HEK293T (cell line): ENCODE measurements at places on chromosomes 7 and 10.

DNA sequence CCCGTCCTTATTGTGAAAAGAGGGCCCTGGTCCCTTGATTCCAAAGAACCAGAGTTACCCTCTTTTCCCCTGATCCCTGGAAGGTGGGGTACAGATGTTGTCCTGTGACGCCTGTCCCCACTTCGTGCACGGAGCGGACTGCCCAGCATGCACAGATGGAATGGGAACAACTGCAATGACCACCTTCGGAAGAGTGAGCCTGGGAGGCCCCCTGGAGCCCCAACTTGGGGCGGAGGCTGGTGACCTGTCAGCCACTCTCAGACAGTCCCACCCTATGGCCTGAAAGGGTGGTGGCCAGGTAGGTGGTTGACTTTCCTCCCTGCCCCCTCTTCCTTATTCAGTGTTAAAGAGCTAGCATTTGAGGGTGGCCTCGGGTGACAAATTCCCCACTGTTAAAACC, 196.6 kb upstream of the GALNT17 start:
- DNase-seq: no peak

DNA sequence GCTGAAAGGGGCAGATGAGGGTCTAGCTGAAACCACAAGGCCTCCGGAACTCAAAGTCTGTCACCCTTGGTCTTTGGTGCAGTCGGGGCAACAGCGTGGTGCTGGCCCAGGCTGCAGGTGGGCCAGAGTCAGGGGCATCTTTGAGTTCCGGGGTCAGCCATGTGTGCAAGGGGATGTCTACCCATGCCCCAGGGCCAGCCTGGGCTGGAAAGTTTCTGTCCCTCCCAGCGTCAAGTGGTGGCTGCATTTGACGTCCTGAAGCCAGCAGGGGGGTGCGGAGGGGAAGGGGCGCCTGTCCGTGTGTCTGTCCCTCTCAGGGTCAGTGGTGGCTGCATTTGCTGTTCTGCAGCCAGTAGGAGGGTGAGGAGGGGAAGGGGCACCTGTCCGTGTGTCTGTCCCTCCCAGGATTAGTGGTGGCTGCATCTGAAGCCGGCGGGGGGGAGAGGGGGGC, 638 bp downstream of the BRAT1 start:
- DNase-seq: no peak

- no peak for DNase-seq
Measured at GRCh38 chr10:118842843-118843624, 88.3 kb upstream of the CACUL1 start.

DNA sequence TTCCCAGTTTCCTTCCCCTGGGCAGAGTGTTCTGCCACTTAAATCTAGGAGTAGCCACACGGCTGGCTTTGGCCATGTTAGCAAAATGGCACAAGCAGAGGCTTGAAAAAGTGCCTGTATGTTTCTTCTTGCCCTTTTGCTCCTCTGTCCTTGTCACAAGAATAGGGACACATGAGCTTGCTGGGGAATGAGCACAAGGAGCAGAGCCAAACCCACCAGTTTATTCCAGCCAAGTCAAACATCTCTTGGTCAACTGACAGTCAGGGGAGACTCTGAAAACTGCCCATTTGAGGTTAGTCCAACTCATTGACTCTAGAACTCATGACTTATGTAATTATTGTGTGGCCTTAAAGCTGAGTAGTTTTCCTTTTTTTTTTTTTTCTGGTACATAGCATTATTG, 739.7 kb upstream of the FZD8 start:
- DNase-seq: no peak

DNA sequence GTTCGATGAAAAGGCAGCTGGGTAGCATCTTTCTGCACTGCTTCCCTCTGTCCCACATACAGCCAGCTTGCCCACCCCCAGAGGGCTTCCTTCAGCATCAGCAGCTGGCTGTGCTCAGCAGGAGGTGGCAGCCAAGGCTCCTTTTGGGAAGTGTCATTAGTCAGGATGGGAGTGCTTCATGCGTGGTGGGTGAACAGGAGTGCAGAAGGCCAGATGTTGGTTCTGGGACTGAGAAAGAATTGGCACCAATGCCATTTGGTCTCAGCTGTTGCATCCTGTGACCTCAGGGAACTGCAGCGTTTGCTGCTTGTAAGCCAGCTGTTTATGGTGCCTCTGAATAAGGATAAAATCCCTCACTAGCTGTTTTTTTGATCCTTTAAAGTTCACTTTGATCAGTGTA, 131.1 kb upstream of the SORCS3 start:
- DNase-seq: no peak

GRCh38 chr10:94361171-94361794, 1.5 kb downstream of the NOC3L start:
- DNase-seq: no peak

- DNase-seq: no peak
Measured at GRCh38 chr7:52555805-52556204, 479.6 kb upstream of the POM121L12 start.

GRCh38 chr10:131536676-131537075, 225.2 kb upstream of the TCERG1L start:
- DNase-seq: no peak

- no peak for DNase-seq
Measured at GRCh38 chr10:86931872-86932271, 25.5 kb downstream of the MMRN2 start.

- no peak for DNase-seq
Measured at GRCh38 chr10:74120911-74121310, 29.7 kb downstream of the AP3M1 start.

GRCh38 chr10:95451568-95452524, 109.3 kb downstream of the SORBS1 start:
- DNase-seq: no peak

GRCh38 chr7:31066516-31067130, 14.5 kb downstream of the ADCYAP1R1 start:
- no peak for DNase-seq

DNA sequence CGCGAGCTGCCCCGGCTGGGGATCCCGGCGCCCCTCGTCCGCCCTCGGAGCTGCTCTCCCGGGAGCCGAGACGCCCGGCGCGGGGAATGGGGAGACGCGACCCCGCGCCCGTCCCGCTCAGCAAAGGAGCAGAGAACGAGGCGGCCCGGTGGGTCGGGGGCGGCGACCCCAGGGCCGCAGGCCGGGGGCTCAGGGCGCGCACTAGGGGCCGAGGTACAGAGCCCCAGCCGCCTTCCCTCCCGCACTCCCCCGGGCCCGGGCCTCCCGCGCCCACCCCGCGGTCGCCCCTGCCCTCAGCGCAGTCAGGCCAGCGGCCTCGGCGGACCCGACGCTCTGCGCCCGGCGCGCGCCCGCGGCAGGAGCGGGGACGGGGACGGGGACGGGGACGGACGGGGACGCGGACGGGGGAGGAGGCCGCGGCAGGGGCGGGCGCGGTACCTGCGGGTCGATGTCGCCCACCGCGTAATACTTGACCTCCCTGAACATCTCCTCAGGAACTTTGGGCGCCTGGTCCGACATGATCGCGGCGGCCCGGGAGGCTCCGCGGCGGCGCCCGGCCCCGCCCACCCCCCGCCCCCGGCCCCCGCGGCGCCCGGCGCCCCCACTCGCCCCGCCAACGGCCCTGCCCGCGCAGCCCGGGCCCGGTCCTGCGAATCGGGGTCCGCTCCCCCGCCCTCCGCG, 373 bp downstream of the PAXIP1 start:
- peak; percentile 70 for DNase-seq

- DNase-seq: no peak
Measured at GRCh38 chr10:12543589-12543988, 194.2 kb downstream of the CAMK1D start.

DNA sequence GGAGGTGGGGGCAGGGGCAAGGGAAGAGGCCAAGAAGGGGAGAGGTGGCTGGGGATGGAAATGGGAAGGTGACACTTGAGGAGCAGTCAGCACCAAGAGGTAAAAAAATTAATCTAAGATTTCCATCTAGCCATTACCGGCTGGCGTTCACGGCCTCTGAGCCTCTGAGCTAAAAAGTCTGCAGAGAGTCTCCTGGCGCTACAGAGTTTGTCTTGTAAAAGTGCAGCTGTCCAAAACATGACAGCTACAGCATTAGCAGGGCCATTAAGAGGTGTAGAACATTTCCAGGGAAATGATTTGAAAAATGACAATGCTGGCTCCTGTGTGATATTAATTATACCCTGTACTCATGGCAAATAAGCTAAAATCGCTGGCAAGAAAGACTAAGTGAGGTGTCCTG, 167.6 kb downstream of the LRMDA start:
- DNase-seq: no peak

GRCh38 chr10:112797197-112797596, 152.8 kb upstream of the TCF7L2 start:
- DNase-seq: no peak

- DNase-seq: no peak
Measured at GRCh38 chr7:27351786-27352185, 109.2 kb downstream of the EVX1 start.

GRCh38 chr7:155953781-155954549, 141.7 kb upstream of the SHH start:
- DNase-seq: no peak

GRCh38 chr7:72038022-72038732, 374.0 kb downstream of the CALN1 start:
- no peak for DNase-seq
